ENCODE measurements at places on chromosomes 6 and 20.

DNA sequence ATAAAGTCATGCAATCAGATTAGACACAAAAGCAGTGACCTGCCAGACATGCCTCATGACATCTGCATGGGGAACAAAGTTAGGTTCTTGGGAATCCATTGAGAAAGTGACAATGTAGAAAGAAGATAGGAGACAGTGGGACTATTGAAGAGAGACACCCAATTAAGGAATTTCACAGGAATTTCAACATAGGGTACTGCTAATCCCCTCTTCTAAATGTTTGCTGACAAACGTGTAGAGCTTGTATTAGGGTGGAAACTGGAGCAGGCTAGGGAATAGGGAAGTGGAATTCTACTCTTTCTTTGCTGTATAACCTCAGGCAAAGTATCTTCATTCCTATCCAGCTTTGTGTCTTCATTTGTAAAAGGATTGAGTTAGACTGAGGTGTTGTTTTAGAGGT, 409.4 kb upstream of the SASH1 start:
- DNase-seq: no peak

- no peak for DNase-seq
Observed at GRCh38 chr6:105484238-105485161, 81.6 kb upstream of the PREP start.

DNA sequence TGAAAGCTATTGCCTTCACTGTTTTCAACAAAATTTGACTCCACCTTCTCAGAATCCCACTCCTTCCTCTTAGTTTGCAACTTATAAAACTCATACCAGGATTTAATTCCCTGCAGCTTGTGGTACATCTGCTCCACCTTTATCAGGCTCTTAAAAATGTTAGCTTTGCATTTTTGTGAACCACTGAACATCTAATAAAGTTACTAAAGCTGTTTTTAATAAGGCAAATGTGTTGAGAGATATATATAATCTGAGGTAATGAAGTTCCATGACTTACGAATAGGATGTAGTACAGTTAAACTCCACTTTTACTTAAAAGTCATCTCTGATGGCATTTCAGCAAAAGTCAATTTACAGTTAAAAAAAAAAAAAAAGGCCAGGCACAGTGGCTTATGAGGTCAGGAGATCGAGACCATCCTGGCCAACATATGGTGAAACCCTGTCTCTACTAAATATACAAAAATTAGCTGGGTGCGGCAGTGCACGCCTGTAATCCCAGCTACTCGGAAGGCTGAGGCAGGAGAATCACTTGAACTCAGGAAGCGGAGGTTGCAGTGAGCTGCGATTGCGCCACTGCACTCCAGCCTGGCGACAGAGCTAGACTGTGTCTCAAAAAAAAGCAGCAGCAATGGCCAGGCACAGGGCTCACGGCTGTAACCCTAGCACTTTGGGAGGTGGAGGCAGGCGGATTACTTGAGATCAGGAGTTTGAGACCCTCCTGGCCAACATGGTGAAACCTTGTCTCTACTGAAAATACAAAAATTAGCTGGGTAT, 106.2 kb downstream of the KIF13A start:
- no peak for DNase-seq

DNA sequence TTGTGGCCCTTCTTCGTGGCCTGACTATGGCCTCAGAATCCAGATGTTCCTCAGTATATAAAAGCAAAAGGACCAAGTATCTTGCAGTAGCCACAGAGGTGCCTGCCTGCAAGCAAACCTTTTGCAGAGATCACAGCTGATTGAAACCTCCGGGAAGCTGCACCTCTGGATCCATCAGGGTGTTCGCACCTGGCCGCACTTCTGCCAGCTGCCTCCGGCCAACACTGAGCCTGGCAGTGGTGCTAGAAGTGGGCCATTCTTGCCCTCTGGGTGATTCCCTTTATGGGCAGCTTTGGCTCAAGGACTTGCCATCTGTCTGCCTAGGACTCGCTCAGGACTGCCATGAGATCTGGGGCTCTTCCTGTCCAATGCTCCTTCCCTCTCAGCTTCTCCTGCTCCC, 214.6 kb upstream of the ECI2 start:
- no peak for DNase-seq

- DNase-seq: no peak
Observed at GRCh38 chr6:94570581-94570980, 1006.8 kb upstream of the MANEA start.

DNA sequence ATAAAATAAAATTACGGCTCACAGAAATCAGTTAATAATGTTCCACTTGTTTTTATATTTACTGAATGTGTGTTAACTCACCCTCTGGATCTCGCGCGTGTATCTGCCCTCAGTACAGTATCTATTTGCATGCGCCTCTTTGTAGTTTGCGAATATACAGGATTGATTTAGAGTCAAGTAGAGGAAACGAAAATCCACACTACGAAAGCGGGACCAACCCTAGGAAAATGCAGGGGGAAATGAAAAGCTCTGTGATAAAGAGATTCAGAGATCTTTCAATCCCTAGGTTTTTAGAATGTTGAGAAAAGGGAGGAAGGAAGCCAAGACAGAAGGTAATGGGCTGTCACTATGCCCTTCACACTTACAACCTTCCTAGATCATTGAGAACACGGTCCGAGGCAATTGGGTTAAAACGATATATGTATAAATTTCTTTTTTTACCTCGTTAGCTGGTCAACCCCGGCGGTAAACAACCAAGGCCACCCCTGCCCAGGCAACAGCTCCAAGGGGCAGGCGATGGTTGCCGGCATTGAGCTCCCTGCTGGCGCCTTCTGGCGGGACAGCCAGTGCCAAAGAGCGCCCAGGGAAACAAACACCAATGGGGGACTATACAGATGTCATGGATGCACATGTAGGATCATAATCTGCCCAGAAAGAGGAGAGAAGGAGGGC, 792 bp upstream of the FUT9 start:
- DNase-seq: no peak

- DNase-seq: no peak
Observed at GRCh38 chr6:67221226-67221625, 1413.9 kb upstream of the ADGRB3 start.

DNA sequence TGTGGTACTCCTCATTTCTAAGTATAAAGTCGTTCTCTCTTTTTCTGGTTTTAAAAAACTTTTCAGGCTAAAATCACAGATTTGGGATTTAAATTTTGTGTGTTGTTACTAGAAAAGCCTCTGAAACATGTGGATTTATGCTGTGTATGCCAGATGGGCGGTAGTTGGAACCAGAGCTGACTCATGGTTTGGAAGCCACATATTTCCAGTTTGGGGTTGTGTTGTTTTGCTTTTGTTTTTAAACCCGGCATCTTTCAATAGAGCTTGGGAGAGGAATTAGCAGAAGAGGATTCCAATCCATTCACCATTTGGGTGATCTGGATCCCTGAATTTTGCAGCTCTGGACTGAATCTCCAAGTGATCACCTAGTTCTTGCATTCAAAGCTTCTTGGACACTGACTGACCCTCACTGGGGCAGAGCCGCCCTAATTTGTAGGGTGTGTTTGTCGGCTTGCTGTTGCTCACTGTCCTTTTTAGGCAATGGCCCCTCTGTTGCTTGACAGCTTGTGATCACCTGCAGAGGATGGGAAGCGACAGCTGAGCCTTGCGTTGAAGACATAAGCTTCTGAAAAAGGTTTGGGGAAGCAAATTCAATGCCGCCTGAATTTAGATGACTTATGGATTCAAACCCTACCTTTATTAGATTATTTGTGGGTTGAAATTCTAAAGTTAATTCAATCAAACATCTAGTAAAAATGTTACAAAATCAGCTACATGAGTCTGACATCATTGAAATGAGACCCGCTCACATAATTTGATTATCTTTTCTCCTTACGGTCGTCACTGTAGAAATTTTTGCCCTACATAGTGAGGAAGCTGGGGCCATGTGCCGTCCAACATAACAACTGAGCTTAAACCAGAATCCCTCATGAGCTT, 79.9 kb upstream of the CD83 start:
- DNase-seq: no peak

- DNase-seq: no peak
Observed at GRCh38 chr20:17768271-17768670, 68.5 kb downstream of the BANF2 start.

DNA sequence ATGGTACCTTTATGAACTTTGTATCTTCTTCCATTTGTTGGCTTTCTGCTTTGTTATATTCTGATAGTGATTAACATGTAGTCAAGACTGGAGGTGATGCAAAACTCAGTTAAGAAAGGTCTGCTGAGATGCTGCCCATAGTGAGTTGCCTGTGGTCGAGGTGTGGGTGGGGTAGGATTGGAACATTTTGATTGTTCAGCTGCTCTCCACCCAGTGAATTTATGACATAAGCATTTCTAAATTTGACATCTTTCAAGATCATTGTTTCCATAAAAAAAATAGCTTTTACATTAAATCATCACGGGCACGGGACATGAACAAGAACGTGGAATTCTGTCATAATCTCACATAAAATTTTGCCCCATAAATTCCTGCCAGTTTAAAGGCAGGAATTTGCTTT, 146.6 kb upstream of the POU3F2 start:
- no peak for DNase-seq

DNA sequence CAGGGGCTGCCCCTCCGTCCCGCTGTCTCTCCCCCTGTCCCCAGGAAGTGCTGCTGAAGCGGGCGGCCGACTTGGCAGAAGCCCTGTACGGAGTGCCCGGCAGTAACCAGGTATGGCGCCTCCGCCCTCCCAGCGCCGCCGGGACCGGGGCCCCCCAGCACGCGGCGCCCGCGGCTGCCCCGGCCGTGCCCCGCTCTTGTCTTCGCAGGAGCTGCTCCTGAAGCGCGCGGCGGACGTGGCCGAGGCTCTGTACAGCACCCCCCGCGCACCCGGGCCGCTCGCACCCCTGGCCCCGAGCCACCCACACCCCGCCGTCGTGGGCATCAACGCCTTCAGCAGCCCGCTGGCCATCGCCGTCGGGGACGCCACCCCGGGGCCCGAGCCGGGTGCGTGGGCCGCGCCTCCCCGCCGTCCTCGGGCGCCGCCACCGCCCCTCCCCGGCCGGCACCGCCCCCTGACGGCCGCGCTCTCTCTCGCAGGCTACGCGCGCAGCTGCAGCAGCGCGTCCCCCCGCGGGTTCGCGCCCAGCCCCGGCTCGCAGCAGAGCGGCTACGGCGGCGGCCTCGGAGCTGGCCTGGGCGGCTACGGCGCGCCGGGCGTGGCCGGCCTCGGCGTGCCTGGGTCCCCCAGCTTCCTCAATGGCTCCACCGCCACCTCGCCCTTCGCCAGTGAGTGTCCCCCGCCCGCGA, 48.4 kb downstream of the CPXM1 start:
- peak; percentile 72 for DNase-seq

DNA sequence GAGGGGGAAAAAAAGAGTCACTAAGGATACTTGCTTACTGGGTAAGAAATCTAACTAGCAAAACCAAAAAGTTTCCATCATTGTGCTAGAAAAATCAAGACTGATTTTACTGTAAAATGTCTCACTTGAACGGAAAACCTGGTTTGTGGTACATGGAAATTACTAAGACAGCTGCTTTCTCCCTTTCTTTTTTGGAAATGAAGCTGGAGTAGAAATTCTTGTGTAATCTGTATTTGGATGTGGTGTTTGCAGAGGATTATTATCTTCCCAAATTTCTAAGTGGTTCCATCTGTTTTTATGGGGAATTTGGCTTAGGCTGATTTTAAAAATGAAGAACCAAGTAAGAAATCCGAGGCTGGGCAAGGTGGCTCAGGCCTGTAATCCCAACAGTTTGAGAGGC, 20.4 kb downstream of the EPB41L2 start:
- DNase-seq: no peak

- DNase-seq: no peak
Observed at GRCh38 chr6:104483225-104483834, 376.4 kb downstream of the HACE1 start.

DNA sequence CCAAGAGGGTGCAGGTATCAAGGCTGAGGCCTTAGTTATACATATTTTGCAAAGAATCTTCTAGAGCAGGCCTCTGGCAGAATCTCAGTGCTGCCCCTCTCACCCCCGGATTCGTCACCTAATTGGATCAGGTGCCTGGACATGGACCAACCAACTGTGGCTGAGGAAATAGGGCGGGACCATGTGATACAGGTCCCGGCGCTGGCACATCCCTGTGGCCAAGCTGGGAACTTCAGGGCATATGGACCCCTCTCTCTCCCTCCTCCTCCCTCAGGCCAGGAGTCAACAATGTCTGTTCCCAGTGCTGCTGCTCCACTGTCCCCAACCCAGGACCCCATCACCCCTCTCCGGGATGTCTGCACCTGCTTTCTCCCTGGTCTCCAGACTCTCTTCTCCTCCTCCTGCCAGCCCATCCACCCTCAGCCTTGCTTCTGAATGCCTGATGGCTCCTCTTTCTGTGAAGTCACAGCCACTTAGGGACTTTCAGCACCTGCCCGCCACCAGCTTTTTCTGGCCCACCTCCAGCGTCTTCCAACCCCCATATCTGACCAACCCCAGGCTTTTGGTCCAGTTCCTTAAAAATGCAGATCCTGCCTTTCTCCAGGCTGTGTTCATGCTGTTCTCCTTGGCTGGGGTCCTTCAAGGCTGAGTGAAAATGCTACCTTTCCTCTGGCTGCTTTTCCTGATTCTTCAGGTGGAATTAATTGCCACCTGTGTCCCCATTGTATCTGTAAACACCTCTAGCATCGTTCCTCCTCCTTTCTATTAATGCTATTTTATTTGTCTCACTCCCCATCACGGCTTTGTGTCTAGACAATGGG, 19.0 kb upstream of the MLN start:
- no peak for DNase-seq

DNA sequence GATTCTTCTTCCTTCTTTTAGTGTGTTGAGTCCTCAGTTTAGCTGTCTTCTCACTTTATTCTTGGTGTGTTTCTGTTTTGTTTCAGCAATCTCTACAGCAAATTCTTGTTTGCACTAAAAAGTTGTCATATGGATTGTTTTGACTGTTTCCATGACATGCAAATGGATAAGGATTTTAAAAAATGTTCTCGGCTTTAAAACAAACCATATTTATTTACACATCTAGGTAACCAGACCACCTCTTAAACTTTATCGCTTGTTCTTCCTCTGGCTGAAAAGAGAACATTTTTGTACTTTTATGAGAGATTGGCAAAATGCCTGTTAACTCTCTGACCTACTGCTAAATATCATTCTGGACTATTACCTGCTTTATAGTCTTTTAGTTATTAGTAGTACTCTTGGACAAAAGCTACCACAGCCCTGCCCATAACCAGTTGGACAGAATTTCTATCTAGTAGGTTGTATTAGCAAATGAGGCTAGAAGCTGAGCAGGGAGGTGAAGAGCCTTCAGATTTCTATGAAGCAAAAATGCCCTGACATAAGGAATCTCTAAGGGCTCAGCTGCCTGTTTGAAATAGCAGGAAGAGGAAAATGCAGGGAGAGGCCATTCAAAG, 268.3 kb downstream of the CD109 start:
- no peak for DNase-seq

- no peak for DNase-seq
Observed at GRCh38 chr6:45610832-45611231, 233.1 kb upstream of the SUPT3H start.

GRCh38 chr6:163195721-163196691, 218.5 kb upstream of the QKI start:
- DNase-seq: no peak

DNA sequence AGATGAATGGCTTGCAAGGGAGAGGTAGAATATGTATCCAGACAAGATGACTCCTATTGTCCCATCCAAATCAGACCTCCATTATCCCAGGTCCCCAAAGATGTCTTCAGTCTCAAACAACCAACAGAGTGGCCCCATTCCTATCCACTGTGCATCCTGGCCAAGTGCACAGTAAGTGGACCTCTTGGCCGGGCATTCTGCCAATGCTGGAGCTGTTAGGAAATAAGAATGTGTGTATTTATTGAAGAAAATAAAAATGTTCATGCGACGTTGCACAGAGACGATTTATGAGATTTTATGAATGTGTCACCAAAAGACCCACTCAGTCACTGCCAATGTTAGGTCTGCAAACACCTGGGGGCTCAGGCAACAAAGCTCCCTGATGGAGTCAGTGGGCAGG, 196.0 kb downstream of the MAFB start:
- no peak for DNase-seq

- peak; percentile 86 for DNase-seq
Observed at GRCh38 chr6:151240791-151241642, 1.2 kb downstream of the AKAP12 start.

Measured in coronary artery (tissue), 2 donors.